Spinal cord (tissue), 10 donors: ENCODE measurements at places on chromosomes 11 and 22. TPM values are rescaled to one million over a fixed set of nuclear protein-coding genes. Genes with fewer than 3 reads are reported as not detected.

PLAAT4 gene
- total RNA-seq = 12.2 TPM

SLC5A4 gene
- 1.1 TPM for total RNA-seq

DNA sequence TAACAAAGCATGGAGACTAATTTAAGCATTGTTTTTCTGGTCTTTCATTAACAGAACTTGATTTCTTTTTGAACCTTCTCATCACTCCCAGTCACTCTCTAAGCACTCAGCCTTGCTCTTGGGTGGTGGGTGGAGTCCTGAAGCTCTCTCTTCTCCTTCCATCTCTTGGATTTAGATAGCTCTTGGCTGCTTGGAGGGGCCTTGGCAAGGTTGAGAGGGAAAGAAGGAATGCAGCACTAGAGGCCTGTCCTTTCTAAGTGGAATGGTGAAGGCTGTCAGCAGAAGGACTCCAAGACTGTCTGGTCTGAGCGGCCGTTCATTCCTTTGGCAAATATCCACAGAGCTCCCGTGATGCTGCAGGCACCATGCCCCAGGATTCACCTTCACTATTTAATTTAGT lies 168.6 kb upstream of the E2F8 start:
- H3K4me3 ChIP-seq = no peak overlapping the region
- H3K27me3 ChIP-seq = no peaks in the 10 kb centered on the region
- no peaks in the 10 kb centered on the region for H3K36me3 ChIP-seq
- H3K27ac ChIP-seq = no peak overlapping the region
- H3K4me1 ChIP-seq = peaks cover 5% of the 10 kb centered on the region

DNA sequence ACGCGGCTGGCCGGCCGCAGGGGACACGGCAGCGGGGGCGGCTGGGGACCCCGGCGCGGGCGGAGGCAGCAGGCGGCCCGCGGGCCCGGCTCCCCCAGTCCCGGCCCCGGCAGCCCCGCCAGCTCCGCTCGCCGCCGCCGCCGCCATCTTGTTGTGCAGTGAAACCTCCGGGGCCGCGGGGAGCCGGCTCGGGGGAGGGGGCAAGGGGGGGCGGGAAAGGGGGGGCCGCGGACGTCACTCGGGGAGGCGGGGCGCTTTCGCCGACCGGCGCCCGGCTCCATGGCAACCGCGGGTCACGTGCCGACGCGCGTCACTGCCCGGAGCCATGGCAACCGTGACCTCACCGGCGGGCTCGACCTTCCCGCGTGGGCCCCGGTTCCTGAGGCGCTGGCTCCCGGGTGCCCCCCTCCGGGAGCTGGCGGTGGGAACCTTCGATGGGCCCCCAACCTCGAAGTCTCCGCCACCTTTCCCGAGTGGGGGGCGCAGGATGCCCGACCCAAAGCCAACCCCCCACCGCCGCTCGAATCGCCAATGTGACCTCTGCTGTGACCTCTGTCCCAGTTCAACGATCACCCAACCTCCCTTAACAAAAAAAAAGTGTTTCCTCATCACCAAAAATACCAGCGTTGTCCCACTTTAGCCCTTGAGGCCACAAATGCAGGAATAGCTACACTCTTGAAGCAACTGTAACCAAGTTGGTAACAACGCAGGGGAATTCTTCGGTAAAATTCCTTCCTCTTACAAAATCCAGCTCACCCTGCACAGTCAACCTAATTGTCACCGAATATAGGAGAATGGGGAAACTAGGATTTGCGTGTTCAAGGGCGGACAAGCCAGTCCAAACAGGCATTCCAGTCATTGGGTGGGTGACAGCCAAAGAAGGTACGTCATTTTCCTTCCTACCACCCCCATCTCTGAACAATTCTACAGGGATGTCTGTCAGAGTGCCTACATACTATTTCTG lies at the start of gene SIK3:
Gene SIK3, minus strand, starts transcription at position 160 of the 964 bp plus-strand sequence. Its CDS starts 13 bp downstream, at position 147.
- peaks cover 16% of the 10 kb centered on the region for H3K4me1 ChIP-seq
- H3K4me3 ChIP-seq = peak within 1 kb of the TSS; percentile 84
- H3K27ac ChIP-seq = peak within 1 kb of the TSS; percentile 98
- H3K36me3 ChIP-seq = no peaks in the 10 kb centered on the region
- DNase-seq = no peak

SAMM50 gene
- total RNA-seq = 42.0 TPM

DNA sequence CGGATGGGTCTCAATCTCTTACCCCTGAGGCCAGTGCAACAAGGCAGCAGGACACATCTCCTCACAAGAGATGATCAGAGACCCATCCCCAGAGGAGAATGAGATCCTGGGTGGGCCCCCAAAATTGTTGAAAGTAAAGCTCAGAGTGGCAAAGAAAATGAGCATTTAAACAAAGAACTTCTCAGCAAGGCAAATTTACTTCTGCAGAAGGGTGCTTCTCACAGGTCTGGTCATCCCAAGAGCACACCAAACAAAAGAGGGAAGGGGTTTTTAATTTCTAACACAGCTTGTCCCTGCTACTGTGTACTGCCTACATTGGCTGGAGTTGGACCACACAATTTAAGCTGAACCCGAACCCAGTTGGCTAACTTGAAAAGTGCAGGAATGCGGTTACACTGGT lies 1628.6 kb upstream of the RAG2 start:
- DNase-seq = no peak
- H3K36me3 ChIP-seq = no peaks in the 10 kb centered on the region
- no peak overlapping the region for H3K4me3 ChIP-seq
- H3K27me3 ChIP-seq = no peaks in the 10 kb centered on the region

GRCh38 chr11:14677146-14677545 lies 33.5 kb downstream of the PDE3B start:
- H3K4me3 ChIP-seq = no peak overlapping the region
- no peak overlapping the region for H3K27ac ChIP-seq
- DNase-seq = no peak

GRCh38 chr22:39278040-39278439 lies 33.3 kb upstream of the PDGFB start:
- no peak overlapping the region for H3K27ac ChIP-seq
- no peak overlapping the region for H3K4me3 ChIP-seq
- no peak for DNase-seq
- peaks cover 27% of the 10 kb centered on the region for H3K4me1 ChIP-seq
- H3K27me3 ChIP-seq = no peaks in the 10 kb centered on the region

GRCh38 chr11:69276165-69276564 lies 17.8 kb upstream of the MYEOV start:
- no peak for DNase-seq
- no peaks in the 10 kb centered on the region for H3K36me3 ChIP-seq

- no peak for DNase-seq
- peaks cover 25% of the 10 kb centered on the region for H3K36me3 ChIP-seq
- no peak overlapping the region for H3K27ac ChIP-seq
- peaks cover 39% of the 10 kb centered on the region for H3K4me1 ChIP-seq
Measured at GRCh38 chr22:41976070-41976901, 7.0 kb downstream of the SEPTIN3 start.
